Uterus (tissue), 4 donors: ENCODE measurements at places on chromosomes 1 and 21.

DNA sequence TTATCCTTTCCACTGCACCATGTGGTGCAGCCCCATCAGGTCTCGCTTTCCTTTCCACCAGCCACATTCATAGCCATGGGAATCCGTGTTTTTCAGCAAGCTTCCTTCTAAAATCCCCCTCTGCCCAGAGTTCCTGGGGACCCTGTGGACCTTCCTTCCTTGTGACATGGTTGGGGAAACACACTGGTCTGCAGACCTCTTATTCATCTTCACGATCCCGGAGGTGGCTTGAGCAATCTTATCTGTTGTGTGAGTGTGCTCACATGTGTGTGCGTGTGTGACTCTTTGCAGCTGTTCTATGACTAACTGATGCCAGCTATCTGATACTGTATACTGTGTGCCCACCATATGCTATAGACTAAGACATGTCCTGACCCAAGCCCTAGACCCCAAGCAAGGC, 15.6 kb upstream of the IL10 start:
- DNase-seq, result no peak

GRCh38 chr1:16088996-16089395, 15.5 kb upstream of the FAM131C start:
- no peak for DNase-seq

DNA sequence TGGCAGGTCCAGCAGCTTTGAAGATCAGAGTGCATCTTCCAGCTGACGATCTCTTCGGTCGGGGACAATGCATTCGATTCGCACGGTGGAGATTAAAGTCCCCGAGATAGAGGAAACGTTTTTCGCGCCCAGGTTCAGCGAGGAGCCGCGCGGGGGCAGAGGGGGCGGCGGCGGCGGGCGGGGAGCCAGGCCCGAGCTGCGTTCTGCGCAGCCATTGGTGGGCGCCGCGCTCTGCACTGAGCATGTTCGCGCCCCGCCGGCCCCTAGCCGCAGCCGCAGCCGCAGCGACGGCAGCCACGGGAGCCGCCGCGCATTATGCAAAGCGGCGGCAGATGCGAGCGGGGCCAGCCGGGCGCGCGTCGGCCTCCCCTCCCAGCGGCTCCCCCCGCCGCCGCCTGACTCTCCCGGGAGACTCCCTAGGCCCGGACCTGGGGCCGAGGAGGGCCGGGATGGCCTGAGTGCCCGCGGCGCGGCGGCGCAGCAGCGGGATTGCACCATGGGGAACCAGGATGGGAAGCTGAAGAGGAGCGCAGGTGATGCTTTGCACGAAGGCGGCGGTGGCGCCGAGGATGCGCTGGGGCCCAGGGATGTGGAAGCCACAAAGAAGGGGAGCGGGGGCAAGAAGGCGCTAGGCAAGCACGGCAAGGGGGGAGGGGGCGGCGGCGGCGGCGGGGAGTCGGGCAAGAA, at the start of gene FMN2:
Gene FMN2 (plus strand): TSS at position 270 of the 687 bp plus-strand sequence. CDS start 227 bp downstream, at position 497.
- DNase-seq, result no peak

- no peak for DNase-seq
These were observed 91.9 kb downstream of the COLGALT2 start for GRCh38 chr1:183945428-183946319.

DNA sequence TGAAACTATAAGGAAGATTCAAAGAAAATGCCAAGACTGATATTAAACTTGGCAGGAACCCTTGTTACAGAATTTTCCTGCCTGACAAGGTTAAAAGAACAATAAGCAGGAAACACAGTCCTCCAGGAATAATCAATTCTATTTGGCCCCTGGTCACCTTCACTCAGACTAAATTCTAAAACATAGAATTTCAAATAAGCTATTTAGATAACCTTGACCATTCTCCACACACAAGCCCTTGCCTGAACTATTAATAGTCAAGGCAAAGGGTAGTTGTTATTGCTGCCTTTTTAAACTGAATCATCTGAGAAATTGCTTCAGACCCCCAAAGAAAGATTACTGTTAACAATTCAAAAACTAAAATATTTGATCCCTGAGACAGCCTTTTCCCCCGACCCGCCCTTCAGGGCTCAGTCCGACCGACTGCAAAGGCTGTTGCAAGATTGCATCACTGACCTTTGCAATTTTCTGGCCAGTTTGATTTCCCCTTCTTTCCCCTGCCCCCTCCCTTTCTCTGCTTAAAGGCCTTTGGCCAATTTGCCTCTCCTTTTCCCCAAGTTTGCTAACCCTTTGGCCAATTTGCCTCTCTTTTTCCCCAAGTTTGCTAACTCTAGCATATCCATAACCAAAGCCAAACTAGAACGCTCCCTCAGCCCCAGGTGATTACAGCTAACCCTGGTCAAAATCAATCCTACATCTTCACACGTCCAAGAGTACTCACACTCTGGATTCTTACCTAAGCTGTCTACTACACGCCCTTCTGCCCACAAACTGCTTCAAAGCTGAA, 1.4 kb upstream of the G0S2 start:
- no peak for DNase-seq
